EL (cell line): ENCODE measurements at places on chromosomes 16 and 17.

- no peak for DNase-seq
Measured at GRCh38 chr17:14269473-14269872, 31.4 kb upstream of the HS3ST3B1 start.

DNA sequence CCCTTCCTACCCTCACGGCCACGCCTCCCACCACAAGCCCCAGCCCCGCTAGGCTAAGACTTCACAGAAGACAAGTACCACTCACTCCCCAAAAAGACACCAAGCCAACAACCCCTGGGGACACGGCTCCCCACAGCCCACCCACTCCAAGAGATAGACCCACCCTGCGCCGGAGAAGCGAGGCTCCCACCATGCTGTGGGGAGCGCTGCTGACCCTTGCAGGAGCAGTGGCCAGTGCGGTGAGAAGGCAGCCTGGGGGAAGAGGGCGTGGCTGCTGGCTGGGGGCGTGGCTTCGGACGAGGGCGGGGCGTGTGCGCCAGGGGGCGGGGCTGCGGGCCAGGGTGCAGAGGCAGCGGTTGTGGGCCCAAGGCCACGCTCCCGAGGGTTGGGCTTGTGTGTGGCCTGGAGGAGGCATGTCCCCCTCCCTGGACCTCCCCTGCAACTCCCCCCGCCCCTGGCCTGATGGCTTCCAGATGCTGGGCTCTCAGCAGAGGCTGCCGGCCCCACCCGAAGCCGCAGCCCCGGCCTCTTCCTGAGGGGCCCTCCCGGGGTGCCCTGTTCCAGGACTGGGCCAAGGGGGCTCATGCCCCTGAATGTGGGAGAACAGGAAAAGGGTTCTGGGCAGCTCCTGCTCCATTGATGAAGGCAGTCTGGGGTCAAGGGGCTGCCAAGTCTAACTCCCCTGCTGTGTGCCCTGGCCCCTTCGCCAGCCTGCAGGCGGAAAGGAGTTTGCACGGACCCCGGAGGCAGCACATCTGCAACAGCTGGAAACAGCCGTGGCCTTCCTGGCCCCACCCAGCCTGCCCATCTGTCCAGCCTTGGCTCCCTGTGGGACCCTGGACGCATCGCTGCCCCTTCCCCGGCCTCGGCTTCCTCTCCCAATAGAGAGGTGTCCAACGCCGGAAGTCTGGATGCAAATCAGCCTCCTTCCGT is 9.1 kb downstream of the TFAP4 start:
- DNase-seq = peak; percentile 78

- DNase-seq = no peak
Measured at GRCh38 chr16:68362947-68363657, 52.3 kb downstream of the PRMT7 start.

DNA sequence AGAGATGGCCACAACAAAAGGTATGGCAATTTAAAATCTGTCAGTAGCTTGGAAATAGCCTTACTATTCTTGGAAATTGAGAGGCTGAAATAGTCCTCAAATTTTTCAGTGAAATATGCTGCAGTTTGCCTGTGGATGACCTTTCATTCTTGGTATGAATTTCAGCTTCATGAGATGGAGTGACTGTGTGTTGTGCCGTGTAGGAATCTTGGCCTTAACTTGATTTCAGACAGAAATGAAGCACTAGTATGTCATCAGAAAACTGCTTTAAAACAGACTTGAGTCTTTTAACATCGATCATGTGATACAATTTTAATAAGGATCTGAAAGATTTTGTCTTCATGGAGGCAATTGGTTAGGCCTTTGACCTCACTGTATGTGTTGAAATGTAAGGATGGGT is 247.2 kb downstream of the CNTNAP4 start:
- DNase-seq = no peak

DNA sequence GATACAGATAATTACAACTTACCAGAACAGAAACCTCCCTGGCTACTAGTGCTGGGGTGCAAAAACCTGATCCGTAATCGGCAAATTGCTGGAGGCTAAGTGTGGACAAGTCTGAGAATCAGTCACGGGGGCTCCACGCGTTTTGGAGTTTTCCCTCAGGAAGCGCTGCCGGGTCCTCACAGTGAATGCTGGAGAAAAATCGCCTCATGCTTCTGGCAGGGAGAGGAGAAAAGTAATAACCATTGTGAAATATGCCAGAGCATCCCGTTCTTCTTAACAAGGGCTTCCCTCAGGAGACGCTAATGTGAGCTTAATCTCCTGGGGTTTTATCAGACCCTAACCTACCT is 79.0 kb upstream of the CACNG5 start:
- no peak for DNase-seq

GRCh38 chr16:47779201-47780016 is 318.3 kb downstream of the PHKB start:
- DNase-seq = peak; percentile 51

DNA sequence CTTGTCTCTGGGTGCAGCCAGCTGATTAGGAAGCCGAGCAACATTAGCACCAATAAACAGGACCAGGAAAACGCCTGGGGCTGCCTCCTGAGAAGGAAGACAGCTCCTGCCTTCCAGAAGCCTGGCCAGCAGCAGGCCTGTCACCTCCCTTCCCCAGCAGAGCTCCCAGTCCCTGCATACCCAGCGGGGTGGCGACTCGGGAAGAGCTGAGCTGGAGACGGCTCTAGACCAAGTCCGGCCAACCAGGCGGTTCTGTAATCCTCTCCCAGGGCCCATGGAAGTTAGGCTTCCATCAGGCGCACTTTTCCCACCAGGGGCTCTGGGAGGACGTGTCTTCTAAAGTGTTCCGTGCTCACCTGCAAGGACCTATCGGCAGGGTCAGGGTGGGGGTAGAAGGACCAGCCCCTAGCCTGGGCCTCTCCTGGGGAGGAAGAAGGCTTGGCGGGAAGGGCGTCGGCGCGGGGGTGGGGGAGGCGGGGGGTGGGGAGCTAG is 12.0 kb upstream of the CLUH start:
- DNase-seq = peak; percentile 13

GRCh38 chr16:60077861-60078260 is 1343.7 kb upstream of the GOT2 start:
- no peak for DNase-seq

DNA sequence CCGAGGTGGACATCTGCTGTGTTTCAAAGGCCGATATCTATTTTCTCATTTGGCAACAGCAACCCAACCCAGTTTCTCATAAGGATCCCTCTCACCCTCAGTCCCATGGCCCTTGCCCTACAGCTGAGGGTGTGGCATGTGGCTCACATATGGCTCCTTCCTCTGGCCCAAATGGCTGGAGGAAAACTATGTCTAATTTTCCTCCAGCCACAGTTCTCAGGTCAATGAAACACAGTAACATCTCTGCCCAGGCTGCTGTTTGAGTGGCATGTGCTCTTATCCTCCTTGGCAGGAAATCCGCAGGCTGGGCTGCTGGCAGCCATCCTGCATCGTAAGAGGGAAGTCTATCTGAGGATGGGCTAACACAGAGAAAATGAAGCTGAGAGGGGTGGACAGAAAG is 24.1 kb downstream of the SERPINF1 start:
- DNase-seq = no peak

- no peak for DNase-seq
Measured at GRCh38 chr17:78794399-78794798, 12.3 kb upstream of the CYTH1 start.

DNA sequence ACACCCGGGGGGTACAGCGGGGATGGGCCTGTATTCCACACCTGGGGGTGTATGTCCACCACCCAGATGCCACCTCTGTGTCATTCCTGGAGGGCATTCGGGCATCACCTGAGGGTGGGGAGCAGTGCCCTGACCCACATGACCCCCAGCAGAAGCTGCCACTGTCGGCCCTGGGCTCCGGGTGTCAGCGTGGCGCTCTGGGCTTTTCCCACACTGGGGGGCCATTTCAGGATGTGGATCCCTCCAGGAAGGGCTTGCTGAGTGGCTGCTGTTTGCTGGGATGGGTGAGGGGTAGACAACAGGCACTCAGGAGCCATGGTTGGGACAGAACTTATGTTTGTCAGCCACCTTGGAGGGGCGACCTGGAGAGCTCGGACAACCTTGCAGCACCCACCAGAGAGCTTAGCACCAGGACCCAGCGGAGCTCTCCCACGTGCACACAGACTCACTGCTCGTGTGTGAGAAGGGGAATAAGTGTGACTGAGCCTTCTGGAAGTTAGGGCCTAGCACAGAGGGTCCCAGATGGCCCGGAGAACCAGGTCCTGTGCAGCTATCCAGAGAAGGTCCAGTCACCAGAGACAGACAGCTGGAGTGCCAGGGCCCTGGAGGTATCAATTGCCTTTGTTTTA is 102.7 kb downstream of the METRNL start:
- no peak for DNase-seq

- peak; percentile 23 for DNase-seq
Measured at GRCh38 chr16:88846088-88846487, 10.7 kb downstream of the GALNS start.

- DNase-seq = no peak
Measured at GRCh38 chr16:14494396-14494966, 135.6 kb downstream of the PARN start.

DNA sequence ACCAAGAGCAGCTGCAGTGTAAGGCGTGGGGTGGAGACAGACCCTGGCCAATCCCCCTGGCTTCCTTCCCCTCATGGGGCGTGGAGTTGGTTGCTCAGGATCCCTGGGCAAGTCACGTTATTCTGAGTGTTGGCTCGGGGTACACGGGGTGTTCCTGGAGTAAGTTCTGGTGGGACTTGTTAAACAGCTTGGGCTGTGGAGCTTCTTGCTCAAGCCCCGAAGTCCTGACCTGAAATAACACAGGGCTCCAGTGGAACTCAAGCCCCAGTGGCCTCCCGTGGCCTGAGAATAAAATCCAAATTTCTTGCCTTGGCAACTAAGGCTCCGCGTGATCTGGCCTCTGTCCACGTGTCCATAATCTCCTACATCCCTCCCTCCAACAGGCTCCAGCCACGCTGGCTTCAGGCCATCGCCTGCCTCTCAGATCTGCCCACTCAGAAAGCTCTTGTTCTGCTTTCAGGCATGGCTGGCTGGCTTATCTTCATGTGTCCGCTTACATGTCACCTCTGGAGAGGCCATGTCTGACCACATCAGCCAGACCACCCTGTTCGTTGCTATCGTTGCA is 49.3 kb upstream of the BCO1 start:
- no peak for DNase-seq

DNA sequence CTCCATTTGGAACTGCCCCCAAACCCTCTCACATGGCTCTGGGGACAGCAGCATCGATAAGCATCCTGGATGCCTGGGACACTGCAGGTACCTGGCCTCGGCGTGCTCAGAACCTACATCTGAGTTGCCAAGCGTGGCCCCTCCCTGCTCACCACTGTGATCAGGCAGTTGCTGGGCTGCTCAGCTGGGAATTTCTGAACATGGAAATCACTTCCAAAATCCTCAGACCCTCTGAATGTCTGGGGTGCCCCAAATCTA is 6.3 kb downstream of the CDH5 start:
- no peak for DNase-seq

GRCh38 chr16:48176635-48177408 is 21.0 kb upstream of the ABCC12 start:
- no peak for DNase-seq
